ENCODE measurements at places on chromosomes 11 and 22.

DNA sequence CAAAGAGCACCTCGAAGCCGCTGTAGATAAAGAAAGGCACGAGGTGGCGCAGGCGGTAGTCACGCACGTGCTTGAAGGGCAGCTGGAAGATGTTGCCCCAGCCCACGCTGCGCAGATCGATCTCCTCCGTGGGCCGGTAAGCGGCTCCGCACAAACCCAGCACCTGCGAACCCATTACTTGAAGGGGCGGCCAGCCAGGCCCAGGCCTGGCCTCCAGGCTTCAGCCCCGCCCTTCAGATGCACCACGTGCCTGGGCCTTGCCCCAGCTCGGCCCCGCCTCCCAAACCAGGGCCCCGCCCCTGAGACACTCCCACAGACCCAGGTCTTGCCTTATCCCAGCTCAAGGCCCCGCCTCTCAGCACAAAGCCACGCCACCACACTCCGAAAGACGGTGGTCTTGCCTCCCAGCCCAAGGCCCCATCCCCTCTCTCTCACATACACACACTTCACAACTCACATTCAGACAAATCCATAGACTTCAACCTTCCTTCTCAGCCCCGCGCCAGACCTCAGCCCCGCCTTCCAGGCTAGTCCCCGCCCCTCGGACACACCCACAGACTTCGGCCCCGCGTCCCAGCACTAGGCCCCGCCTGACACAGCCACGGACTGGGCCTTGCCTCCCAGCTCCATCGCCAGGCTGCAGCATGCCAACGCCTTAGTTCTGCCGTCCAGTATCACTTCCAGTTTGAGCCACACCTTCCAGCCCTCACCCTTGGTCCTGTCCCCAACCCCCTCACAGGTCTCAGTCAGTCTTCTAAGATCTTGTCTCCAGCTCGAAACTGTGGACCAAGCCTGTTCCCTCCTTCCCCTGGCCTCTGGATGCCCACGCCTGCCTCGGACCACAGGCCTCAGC, 7.0 kb downstream of the UNC93B1 start:
- DNase-seq: no peak

DNA sequence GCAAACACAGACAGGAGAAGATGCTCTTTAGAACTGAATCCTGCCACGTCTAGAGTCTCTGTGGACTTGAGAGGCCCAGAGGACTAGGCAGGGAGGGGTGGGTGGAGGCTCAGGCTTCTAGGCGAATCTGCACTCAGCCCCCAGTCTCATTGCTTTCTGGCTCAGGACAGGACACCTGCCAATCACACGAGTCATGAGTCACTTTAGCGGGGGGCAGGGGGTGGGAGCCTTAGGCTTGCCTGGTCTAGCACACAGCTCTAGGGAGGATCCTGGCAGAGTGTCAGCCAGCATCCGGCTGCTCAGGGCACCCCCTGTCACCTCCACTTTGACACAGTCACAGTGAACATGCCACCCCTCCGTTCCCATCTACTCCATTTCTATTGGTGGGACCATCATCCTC, 167.7 kb downstream of the CEP164 start:
- no peak for DNase-seq

GRCh38 chr11:16278979-16279378, 77.4 kb downstream of the SOX6 start:
- no peak for DNase-seq

- no peak for DNase-seq
These were observed 102.4 kb upstream of the CADM1 start for GRCh38 chr11:115606498-115607220.

DNA sequence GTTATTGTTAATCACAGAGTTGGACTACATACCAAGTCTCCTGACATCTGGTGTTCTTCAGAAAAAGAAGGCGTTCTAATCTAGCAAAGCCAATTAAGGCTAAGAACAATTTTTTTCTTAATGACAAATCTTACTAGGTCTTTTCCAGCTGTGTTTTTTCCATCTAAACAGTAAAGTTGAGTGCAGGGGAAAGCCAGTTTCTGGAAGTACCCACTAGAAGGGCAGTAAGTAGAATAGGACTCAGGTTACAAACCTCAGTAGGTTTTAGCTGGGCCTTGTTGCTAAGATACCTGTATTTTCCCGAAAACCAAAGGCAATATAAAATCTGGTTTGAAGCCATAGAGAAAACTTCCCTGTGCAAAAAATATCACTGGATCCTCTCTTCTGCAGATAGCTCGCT, 351.9 kb downstream of the ETS1 start:
- DNase-seq: no peak

- no peak for DNase-seq
These were observed 5.1 kb downstream of the INSC start for GRCh38 chr11:15119826-15120225.

DNA sequence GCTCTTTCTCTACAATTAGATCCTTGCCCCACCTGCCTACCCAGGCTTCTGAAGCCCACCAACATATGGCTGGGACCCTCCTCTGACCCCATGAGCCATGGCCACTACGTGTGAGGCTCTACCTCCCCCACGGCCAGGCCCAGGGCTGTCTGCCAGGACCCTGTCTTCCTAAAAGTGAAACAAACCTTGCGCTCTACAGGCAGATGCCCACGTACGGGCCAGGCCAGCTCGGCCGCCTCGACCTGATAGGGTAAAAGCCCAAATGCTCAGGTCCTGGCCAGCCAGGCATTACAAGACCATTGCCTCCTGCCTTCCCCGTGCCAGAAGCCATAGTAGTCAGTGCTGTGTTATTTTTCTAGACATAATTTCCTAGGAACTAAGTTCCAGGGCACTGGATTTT, 1496.4 kb downstream of the BRD1 start:
- DNase-seq: no peak

GRCh38 chr11:31902706-31903105, 91.6 kb upstream of the PAX6 start:
- no peak for DNase-seq

- DNase-seq: no peak
These were observed 21.0 kb downstream of the OTUB1 start for GRCh38 chr11:64007160-64007628.

DNA sequence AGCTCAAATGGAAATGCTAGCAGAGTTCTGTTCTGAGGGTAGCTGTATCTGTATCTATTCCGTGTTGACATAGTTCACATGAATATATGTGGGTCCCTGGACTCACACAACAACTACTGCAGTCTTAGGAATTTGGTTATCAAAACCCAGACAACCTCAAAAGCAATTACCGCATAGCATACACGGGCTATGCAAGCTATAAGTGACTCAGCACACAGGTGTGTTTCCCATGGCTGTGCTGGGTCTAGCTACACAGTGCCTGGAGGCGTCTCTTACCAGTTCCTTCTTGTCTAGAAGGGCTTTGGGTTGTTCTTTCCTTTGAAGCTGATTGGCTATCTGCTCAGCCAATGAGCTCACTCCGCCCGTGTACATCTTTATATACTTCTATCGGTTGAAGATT, 98.2 kb upstream of the BID start:
- no peak for DNase-seq

DNA sequence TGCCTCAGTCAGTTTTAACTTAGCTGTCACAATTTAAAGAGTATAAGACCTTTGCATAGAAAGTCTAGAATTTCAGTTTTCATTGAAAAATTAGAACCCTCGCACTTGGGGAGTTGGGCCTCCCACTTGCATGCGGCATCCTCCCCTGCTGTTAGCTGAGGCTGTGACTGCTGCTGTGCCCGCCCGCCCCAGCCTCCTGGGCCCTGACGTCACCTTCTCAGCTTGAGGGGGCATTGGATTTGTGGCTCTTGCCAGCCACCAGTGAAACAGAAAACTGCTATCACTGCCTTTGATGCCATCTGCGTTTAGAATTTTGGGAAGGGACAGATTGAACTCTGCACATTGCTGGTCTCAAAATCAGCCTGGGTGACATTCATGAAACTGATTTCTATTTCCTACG, 108.7 kb downstream of the CTTN start:
- no peak for DNase-seq

GRCh38 chr22:50302564-50302963, 4.9 kb downstream of the PLXNB2 start:
- no peak for DNase-seq

- DNase-seq: no peak
These were observed 4.5 kb upstream of the TPP1 start for GRCh38 chr11:6623391-6624363.

DNA sequence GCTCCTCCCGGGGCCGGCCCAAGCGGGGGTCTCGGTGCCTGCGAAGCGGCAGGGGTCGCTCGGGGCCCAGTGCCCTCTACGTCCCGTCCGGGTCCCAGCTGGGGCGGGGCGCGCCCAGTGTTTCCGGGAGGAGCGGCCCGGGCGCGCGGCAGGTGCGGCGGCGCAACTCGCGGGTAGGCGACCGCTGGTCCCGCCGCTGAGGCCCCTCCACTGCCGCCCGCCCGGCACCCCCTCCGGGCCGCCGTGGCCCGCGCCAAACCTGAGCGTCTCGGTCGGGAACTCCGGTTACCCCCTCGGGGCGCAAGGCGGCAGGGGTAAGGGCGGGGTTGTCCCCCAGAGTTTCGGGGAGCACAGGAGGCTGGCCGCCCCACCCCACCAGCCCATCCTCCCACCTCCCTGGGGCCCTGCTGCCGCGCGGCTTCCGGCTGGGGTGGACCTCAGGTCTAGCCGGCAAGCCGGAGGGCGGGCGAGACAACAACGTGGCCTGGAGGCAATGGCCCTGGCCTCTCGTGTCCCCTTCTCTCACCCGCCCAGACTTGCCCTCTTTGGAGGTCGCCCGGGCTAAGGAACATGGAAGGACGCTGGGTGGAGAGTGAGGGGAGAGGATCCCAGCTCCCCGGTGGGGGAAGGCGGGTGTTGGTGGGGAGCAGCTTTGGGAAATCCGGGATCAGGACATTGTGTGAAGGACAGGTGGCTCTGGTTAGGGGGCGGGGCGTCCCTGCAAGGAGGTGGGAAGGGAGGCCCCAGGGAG, 398 bp upstream of the CRACR2B start:
- no peak for DNase-seq

GRCh38 chr11:61828629-61829407, 718 bp downstream of the FADS2 start:
- peak; percentile 34 for DNase-seq
